ENCODE measurements at places on chromosomes 4 and X.

DNA sequence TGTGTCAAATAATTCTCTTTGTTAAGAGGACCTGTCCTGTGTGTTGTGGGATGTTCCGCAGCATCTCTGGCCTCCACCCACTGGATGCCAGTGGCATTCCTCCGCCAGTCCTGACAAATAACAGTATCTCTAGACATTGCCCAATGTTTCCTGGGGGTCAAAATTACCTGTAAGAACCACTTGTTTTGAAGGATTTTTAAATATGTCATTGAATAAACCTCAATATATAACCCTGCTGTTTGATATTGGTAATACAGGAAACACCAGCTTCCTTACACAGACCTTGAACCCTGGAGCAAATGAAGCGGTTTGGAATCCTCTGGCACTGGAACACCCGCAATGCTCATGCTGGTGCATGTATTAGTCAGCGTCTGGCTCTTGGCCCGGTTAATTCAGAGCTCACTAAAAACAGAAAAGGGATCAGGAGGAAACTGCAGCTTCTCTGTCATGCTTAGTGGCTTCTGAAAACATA lies 101.3 kb downstream of the TBL1X start:
- no peak for DNase-seq

DNA sequence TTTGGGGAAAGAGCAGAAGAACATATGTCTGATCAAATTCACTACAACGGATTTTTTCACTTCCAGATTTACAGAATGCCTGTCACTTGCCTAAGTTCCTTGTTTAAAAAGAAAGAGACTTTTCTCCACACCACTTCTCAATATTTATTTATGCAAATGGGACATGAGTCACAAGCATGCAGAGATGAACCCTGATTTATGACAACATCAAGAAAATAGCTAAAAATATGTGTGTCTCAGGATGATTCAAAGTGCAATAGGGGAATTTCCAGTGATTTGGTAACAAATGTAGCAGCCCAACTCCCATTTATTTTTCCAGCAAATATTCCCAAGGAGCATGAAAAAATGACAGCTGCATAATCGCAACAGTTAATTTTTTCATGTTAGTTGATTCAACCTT lies 180.4 kb upstream of the FAT1 start:
- no peak for DNase-seq

- no peak for DNase-seq
Measured at GRCh38 chr4:79253168-79253567, 72.7 kb downstream of the NAA11 start.

GRCh38 chr4:186563761-186564160 lies 8.4 kb upstream of the MTNR1A start:
- no peak for DNase-seq

- DNase-seq = no peak
Measured at GRCh38 chr4:125736057-125736456, 421.3 kb downstream of the FAT4 start.

Data from NCI-H524 (cell line).